HepG2 (cell line): ENCODE measurements at places on chromosomes 2 and 18. TPM values are rescaled to one million over a fixed set of nuclear protein-coding genes. Genes with fewer than 3 reads are reported as not detected.

RAPGEF4 gene
- total RNA-seq, result 0.91 TPM in 2 replicates

NEU4 gene
- total RNA-seq, result 104 and 107 TPM in 2 replicates

EGR4 gene
- total RNA-seq, result not detected in 2 replicates

FBXO36 gene
- total RNA-seq, result 2.8 and 4.0 TPM in 2 replicates

KDSR gene
- 8.2 and 10.4 TPM in 2 replicates for total RNA-seq

DNA sequence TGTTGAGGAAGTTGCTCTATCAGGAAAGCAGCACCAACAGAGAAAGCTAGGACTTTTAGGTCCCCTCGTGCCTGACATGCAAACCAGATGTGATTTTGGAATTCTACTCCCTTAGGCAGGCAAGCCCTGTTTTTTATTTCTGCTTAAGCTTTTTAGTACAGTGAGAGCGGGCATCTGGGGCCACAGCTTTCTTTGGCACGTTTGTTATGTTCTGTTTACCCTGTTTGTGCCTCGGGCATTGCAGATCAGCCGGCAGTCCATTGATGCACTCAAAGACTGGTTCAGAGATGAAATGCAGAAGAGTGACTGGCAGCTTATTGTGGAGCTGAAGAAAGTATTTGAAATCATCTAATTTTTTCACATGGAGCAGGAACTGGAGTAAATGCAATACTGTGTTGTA, 61.9 kb downstream of the EIF5B start:
- no peak overlapping the region for H3K4me3 ChIP-seq
- peaks cover 17% of the 10 kb centered on the region for H3K4me1 ChIP-seq
- peaks cover 32% of the 10 kb centered on the region for H3K36me3 ChIP-seq
- H3K27ac ChIP-seq, result no peak overlapping the region

DNA sequence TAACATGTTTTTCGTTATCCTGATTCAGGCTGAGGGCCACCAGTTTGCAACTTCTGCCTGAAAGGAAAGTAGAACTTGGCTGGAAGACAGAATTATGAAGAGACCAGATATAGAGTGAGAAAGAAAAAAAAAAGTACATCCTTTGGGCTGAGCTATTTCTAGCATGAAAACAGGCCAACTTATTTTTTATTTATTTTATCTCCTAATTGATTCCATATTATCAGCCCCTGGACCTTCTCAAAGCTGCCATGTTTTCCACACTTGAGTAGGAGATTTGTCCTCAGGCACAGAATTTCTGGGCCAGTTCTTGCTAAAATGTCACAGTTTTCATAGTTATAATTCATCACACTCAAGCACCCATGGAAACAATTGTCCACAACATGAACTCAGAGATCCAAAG, 586.8 kb upstream of the CNTNAP5 start:
- no peaks in the 10 kb centered on the region for H3K27me3 ChIP-seq
- no peaks in the 10 kb centered on the region for H3K36me3 ChIP-seq
- no peak overlapping the region for H3K27ac ChIP-seq
- no peaks in the 10 kb centered on the region for H3K4me1 ChIP-seq

GRCh38 chr2:124572934-124573634, 548.0 kb downstream of the CNTNAP5 start:
- no peak for DNase-seq
- H3K36me3 ChIP-seq, result no peaks in the 10 kb centered on the region
- H3K4me1 ChIP-seq, result peaks cover 62% of the 10 kb centered on the region
- H3K27ac ChIP-seq, result no peak overlapping the region
- no peaks in the 10 kb centered on the region for H3K27me3 ChIP-seq

DNA sequence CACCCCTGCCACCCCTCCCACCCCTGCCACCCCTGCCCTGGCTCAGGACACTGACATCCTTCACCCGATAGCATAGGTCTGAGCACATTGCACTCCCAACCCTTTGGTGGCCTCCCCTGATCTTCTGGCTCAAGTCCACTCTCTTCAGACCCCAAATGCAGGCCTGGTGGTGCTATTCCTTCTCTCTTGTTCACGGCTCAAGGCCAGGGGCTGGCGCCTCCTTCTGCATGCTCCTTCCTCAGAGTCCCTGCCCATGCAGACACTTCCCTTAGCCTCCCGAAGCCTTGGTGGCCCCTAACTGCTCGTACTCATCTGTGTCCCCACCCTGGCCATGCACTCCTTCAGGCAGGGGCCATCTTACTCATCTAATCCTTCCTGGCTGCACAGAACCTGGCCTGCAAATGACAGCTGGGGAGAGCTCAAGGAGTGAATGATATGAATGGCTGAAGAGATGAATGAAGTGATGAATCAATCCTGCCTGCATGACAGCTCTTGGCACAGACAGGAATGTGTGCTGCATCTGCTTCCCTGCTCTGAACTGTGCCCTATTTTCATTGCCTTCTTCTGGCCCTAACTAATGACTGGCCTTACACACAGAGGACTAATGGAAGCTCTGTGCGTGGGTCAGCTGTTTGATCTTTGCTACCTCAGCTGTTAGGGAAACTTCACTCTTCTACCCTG, 290.8 kb downstream of the DYSF start:
- H3K4me3 ChIP-seq, result no peak overlapping the region
- peaks cover 26% of the 10 kb centered on the region; the same call in 1 of the 2 replicates for H3K4me1 ChIP-seq
- H3K27me3 ChIP-seq, result peaks cover 2% of the 10 kb centered on the region; the same call in 1 of the 2 replicates
- DNase-seq, result no peak

DNA sequence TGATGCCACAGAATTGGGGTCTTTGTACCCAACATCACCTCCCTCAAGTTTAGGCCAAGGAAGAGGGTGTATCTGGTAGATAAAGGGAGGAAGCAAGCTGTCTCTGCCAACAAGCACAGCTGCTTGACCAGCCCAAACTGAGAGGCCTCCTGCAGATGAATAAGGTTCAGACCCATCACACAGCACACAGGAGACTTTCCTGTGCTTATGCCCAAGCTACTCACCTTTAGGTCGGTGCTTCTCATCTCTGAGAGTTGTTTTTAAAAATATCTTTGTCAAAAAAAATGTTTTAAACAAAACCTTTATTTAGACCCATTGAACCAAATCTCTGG, 24.7 kb upstream of the SP3 start:
- no peaks in the 10 kb centered on the region for H3K36me3 ChIP-seq
- peaks cover 28% of the 10 kb centered on the region for H3K4me1 ChIP-seq

DNA sequence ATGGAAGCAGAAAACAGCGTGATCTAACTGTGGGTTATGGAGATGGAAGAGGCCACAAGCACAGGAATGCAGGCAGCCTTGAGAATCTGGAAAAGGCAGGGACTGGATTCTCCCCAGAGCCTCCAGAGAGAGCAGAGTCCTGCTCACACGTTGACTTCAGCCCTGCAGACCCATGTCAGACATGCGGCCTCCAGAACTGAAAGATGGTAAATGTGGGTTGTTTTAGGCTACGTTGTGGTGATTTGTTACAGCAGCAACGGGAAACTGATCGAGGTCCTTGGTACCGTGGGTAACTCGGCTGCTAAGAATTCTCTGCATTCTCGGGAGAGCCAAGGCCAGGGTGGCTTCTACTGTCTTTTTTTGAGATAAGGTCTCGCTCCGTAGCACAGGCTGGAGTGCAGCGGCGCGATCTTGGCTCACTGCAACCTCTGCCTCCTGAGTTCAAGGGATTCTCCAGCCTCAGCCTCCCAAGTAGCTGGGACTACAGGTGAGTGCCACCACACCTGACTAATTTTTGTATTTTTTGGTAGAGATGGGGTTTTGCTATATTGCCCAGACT, 97.1 kb downstream of the ACKR3 start:
- no peak overlapping the region for H3K27ac ChIP-seq
- peaks cover 10% of the 10 kb centered on the region; the same call in 2 of the 3 replicates for H3K27me3 ChIP-seq
- no peaks in the 10 kb centered on the region for H3K4me1 ChIP-seq
- no peak for DNase-seq

GRCh38 chr18:23921716-23922285, 92.8 kb upstream of the TTC39C start:
- no peak for DNase-seq
- H3K27me3 ChIP-seq, result no peaks in the 10 kb centered on the region; the same call in 1 of the 2 replicates
- H3K36me3 ChIP-seq, result no peaks in the 10 kb centered on the region
- peaks cover 8% of the 10 kb centered on the region for H3K4me1 ChIP-seq
- H3K27ac ChIP-seq, result no peak overlapping the region
- no peak overlapping the region for H3K4me3 ChIP-seq

- DNase-seq, result no peak
- no peaks in the 10 kb centered on the region; the same call in 1 of the 2 replicates for H3K27me3 ChIP-seq
- no peak overlapping the region for H3K27ac ChIP-seq
- H3K4me1 ChIP-seq, result no peaks in the 10 kb centered on the region
These were observed 108.7 kb upstream of the RAB6C start for GRCh38 chr2:129870685-129871241.
